Heart left ventricle (tissue), 16 donors: ENCODE measurements at places on chromosomes 16 and 17. TPM values are rescaled to one million over a fixed set of nuclear protein-coding genes. Genes with fewer than 3 reads are reported as not detected.

The SPAG7 gene
- total RNA-seq = 94.3 TPM

DNA sequence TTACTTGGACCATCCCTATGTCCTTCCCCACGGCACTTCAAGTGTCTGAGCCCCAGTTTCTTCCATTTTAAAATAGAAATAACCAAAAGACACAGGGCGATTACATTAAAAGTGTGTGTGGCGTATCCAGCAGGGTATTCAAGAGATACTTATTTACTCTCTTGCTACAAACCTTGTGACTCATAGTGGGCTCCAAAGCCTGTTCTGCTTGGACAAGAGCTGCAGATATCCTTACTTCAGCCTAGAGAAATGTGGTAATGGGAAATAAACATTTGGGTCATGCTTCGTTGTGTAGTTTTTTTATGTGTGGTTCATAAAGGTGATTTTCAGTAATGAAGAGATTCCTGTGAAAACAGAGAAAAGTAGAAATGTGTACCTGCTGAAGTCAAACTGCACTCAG lies 288.9 kb upstream of the CDH11 start:
- no peak overlapping the region for H3K27ac ChIP-seq
- H3K36me3 ChIP-seq = no peaks in the 10 kb centered on the region
- H3K4me1 ChIP-seq = no peaks in the 10 kb centered on the region
- H3K4me3 ChIP-seq = no peak overlapping the region
- H3K27me3 ChIP-seq = no peaks in the 10 kb centered on the region
- no peak for DNase-seq

The ORMDL3 gene
- total RNA-seq = 59.2 TPM

DNA sequence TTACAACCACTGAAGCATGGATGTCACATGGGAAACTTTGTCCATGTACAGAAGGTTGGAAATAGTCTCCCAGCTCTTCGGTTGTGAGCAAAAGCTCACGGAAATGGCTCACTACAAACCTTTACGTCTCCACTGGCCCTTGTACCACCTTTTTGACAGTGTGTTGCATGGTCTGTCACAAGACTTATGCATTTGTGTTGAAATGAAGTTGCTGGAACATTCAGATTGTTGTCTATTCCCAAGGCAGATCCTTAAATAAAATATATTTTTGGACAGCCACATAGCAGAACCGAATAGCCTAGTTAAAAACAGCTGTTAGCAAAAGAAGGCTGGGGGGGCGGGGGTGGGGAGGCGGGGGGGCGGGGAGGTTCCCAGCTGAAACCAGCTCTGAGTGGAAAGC lies 39.2 kb downstream of the KNOP1 start:
- no peak for DNase-seq
- no peak overlapping the region for H3K4me3 ChIP-seq
- H3K27ac ChIP-seq = no peak overlapping the region
- no peaks in the 10 kb centered on the region for H3K27me3 ChIP-seq
- H3K4me1 ChIP-seq = peaks cover 6% of the 10 kb centered on the region

- no peak for DNase-seq
- H3K4me3 ChIP-seq = no peak overlapping the region
- H3K36me3 ChIP-seq = peaks cover 9% of the 10 kb centered on the region
- H3K27me3 ChIP-seq = no peaks in the 10 kb centered on the region
- H3K27ac ChIP-seq = no peak overlapping the region
Observed at GRCh38 chr16:53695070-53695469, 8.6 kb downstream of the RPGRIP1L start.

DNA sequence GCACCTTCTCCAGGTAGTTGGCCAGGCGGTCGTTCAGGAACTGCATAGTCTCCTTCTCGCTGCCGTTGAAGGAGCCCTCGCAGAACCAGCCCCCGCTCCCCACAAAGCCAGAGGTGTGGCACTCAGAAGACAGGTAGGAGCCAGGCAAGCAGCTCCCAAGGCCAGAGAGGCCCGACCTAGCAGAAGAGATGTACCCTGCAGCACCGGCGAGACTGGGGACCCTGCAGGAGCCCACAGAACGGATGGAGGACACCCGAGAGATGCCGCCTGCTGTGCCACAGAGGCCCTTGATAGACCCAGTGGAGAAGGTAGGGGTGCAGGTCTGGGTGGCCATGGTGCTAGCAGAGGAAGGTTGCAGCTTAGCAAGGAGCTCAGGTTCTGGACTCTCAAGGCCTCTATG lies at the start of gene KRT36:
Gene KRT36 (minus strand): TSS at position 380 of the 400 bp plus-strand sequence. CDS start 46 bp downstream, at position 334.
- H3K36me3 ChIP-seq = no peaks in the 10 kb centered on the region
- H3K4me3 ChIP-seq = no peak within 1 kb of the TSS
- no peak for DNase-seq
- no peaks in the 10 kb centered on the region for H3K27me3 ChIP-seq
- no peak within 1 kb of the TSS for H3K27ac ChIP-seq

DNA sequence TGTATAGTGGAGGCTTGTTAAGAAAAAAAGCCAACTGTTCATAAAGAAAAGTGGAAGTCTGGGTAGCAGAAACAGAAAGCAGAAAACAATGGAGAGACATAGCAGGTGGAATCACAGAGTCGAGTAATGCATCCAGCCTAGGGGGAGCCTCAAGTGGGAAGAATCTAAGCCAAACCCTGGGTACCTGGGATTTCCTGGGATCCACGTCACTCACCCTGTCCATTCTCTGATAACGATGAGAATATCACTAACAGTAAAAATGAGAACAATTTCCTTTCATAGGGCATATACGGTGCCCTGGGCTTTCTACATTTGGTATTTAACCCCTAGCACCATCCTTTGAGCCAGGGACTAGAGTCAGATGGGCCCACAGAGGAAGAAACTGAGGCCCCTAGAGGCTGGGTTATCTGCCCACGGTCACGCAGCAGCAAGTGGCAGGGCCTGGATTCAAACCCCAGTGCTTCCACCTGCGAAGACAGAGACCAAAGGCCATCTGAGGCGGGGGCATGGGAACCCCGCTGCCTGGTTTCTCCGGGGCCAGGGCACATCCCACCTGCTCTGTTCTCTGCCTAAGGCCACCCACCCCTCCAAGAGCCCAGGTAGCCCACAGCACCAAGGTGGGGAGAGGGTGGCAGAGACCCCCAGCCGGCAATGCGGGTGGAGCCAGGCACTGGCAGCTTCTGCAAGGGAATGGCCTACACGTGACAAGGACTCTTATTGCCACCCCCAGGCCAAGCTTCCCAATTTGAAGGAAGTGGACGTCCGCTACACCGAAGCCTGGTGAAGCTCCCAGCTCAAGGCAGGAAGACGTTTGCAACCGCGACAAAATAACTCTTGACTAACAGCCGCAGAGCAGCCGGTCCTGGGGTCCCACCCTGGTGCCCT lies 69.8 kb upstream of the PLCG2 start:
- no peak overlapping the region for H3K4me3 ChIP-seq
- no peaks in the 10 kb centered on the region for H3K4me1 ChIP-seq
- no peaks in the 10 kb centered on the region for H3K27me3 ChIP-seq
- peaks cover 22% of the 10 kb centered on the region for H3K36me3 ChIP-seq
- no peak overlapping the region for H3K27ac ChIP-seq

The DOC2A gene
- not detected for total RNA-seq

- no peak overlapping the region for H3K4me3 ChIP-seq
- no peak for DNase-seq
- H3K4me1 ChIP-seq = no peaks in the 10 kb centered on the region
- no peak overlapping the region for H3K27ac ChIP-seq
- H3K36me3 ChIP-seq = no peaks in the 10 kb centered on the region
Observed at GRCh38 chr16:72768591-72768990, 279.3 kb downstream of the ZFHX3 start.

GRCh38 chr17:1324201-1324771 lies 44.8 kb downstream of the TRARG1 start:
- no peaks in the 10 kb centered on the region for H3K27me3 ChIP-seq
- H3K4me3 ChIP-seq = no peak overlapping the region
- no peaks in the 10 kb centered on the region for H3K4me1 ChIP-seq
- no peak overlapping the region for H3K27ac ChIP-seq
